ENCODE measurements at places on chromosomes 3 and 15.

DNA sequence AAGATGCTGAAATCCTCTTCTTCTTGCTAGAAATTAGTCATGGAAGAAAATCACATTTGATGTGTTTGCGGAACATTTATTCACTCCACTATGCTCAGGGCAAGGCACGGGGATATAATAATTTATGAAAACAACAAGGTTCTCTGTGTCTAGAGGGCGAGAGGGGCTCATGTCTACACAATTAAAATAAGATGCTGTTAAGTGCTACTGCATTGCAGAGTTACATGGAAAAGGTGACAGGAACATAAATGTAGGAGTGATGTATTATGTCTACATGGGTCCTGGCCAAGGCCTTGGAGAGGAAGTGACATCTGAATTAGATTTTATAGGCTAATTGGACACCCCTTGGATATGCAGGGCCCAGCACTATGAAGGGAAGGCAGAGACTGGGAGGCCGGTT, 96.1 kb downstream of the SV2B start:
- DNase-seq, result no peak

DNA sequence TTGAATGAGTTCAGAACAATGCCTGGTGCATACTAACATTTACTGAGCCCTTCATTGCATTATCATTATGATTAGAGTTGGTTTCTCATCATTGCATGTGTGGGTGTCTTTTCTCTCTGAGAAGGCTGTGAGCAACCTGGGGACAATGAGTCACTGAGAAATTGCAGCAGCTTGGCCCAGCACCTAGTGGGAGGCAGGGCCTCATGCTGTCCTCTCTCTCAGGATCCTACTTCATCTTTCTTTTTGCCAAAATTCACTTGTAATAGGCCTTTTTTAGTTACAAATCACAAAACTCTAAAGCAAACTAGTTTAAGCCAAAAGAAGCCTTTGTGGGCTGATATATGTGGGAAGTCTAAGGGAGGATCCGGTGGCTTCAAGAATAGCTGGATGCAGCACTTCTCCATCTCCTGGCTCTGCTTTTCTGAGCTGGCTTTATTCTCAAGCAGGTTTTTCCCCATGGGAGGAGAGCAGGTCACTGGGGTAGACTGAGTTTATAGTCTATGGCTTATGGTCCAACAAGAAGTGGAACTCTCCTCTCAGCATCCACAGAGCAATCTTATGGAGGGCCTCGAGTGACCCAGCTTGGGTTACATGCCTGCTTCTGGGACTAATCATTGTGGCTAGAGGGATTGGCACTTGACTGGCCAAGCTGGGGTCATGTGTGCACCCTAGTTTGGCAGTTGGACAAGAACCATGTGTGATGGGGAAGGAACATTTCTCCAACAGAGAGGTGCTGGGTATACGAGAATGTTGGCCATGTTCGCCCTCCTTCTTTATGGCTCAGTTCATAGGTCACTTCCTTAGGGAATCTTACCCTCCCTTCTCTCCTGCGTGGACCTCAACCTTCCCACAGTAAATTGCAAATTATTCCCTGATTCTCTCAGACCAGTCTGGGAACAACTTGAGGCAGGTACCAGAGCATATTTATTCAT, 8.7 kb upstream of the CAMK1 start:
- DNase-seq, result no peak

GRCh38 chr3:184710870-184711492, 883 bp downstream of the MAGEF1 start:
- no peak for DNase-seq

- DNase-seq, result peak; percentile 26
Observed at GRCh38 chr3:19543212-19543841, 390.7 kb downstream of the EFHB start.

DNA sequence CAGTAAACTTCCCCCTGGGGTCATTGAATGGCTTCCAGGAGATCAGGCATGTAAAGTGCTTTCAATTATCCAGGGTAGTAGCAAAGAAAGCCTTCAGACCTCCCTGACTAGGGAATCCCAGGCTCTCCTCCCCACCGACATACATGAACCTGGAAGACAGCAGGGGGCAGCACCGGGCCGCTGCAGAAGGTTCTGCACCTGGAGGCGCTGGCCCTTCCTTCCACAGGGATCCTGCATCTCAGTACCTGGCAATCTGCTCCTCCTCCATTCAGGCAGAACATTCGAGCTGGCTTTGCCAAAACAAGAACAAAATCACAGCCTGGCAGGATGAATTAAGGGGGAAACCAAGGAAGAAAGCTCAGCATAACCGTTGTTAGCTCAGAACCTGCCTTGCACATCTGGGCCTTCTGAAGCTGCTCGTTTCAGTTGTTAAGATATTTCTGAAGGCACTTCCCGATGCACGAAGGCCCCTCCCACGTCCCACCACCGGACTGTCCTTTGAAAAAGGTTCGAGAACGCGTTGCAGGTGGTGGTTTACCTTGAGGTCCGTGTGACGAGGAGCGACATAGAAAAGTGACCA, 237.7 kb downstream of the SLCO3A1 start:
- peak; percentile 46 for DNase-seq

DNA sequence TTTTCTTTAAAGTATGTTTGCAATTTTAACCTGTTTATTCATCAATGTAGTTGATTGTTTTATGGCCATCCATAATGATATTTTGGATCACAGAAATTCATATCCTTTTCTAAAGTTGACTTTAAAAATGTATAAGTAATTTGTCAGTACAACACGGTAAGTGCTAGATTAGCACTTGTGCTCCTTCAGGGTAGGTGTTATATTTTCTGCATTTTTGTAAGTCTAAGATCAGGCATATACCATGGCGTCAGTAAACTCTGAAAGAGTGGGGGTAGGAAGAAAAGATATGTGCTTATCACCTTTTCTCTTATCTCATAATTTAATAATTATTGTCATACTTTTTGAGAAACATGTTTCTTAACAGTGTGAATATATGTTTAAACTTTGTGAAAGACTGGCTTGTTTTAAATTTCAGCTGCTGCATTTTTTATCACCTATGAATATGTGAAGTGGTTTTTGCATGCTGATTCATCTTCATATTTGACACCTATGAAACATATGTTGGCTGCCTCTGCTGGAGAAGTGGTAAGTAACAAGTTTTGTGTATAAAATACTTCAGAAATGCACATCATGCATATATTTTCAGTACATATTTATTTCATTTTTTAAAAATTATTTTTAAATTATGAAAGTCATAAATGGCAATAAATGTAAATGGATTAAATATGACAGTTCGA, 22.1 kb downstream of the SLC25A26 start:
- DNase-seq, result no peak

GRCh38 chr3:77976079-77976478, 936.2 kb downstream of the ROBO2 start:
- DNase-seq, result no peak

DNA sequence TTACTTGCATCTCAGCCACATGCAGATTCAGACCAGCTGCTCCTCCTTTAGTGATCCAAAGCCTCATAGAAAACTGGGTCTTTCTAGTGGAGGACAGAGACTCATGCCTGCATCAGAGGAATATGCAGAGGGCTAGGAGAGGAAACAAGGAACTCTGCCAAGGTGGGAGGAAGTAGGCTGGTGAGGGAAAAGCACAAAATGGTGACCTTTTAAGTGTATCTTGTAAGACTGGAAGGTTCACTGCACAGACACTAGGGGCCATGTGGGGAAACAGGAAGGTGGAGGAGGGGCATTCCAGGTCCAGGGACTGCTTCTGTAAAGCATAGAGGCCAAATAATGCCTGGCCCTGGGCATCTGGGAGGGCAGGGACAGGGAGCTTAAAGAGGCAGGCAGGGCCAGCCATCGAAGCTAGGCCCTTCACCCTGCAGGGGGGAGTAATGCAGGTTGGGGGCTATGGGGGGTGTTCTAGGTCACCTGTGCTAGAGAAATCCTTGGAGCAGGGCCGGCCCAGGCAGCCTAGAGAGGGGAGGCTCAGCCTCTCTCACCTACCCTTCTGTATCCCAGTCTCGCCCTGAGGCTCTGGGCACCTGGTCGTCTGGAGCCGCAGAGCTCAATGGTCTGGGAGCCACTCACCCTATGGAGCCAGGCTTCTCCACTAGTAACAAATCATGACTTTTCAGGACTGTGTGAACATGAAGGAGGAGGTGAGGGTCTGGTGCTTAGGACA, 117.7 kb downstream of the DNAJB8 start:
- DNase-seq, result no peak

DNA sequence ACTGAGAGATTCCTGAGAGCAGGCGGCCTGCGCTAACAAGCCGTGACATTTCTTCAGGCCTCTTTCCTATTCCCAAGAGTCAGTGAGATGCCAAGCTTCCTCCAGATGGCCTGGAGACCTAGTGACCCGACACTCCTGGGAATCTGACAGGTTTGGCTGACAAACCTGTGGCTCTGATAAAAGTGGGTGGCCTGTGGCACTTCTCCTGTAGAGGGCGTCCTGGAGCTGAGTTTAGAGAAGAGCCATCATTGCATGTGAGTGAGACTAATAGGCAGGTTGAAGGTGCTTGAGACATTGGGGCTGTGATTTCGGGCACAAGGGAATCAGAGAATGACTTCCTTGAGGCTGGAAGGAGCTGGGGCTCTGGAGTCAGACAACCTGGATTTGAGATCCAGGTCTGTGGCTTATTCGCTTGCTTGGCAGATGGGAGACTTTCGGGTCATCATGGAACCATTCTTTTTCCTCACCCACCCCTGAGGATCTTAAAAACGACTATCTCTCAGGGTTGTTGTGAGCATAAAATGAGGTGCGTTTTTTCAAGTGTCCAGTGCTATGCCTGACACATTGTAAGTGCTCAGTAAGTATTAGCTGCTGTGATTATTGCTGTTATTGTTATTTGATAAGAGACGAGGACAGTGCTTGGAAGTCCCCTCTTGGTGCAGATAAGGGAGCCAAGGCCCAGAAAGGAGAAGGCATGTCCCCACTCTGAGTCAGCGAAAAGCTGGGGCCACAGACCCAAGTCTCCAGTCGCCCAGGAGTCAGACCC, 77.2 kb downstream of the SCN10A start:
- DNase-seq, result no peak

GRCh38 chr3:112467539-112467938, 31.7 kb downstream of the BTLA start:
- no peak for DNase-seq

- no peak for DNase-seq
Observed at GRCh38 chr3:18531662-18532061, 106.5 kb upstream of the SATB1 start.

GRCh38 chr15:91807122-91807521, 46.4 kb upstream of the SLCO3A1 start:
- DNase-seq, result no peak

GRCh38 chr3:33426068-33426467, 14.1 kb downstream of the UBP1 start:
- DNase-seq, result no peak

DNA sequence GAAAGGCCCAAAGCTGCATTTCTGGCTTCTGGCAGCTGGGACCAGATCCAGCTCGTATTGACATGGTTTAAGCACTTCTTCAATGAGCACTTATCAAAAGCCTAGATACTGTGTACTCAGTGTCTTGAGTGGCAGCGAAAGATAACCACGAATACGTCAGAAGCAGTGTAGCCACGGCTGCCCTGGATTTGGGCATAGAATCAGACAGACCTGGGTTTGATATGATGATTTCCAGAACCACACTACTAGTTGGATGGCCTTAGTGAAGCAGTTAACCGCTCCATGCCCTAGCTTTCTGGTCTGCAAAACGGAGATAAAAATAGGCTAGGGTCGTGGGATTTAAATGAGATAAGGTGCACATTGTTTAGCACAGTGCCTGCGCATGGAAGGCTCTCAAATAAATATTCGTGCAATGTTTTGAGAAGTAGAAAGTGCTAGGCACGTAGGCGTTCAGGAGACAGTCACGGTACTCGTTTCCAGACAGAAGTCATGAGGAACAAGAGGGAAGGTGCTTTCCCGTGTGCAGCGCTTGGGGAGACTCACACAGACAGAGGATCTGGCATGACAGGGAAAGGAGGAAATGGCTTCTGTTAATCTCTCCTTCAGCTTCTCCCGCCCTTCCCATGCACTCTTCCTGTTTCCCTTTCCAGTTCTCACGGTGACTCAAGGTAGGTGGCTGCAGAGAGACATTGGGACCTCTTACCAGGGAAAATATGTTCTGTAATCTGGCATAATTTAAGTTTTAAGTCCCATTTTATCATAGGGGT, 70.3 kb downstream of the CCNL1 start:
- no peak for DNase-seq

DNA sequence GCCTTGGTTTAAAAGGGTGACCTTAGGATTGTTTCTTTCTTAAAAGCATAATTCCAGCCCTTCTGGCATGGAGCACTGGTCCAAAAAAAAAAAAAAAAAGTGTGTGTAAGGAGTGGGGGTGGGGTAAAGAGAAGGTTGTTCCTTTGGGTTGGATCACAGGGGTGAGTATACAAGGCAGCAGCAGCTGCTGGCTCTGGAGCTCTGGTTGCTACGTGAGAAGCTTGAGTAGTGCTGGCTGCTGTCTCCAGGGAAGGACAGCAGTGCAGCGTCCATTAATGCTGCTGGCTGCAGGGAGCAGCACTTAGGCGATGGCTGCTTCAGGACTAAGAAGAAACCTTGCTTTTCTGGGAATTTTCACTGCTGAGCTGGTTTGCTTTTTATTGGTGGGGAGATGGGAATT, 2.3 kb downstream of the SETD5 start:
- peak; percentile 85 for DNase-seq

DNA sequence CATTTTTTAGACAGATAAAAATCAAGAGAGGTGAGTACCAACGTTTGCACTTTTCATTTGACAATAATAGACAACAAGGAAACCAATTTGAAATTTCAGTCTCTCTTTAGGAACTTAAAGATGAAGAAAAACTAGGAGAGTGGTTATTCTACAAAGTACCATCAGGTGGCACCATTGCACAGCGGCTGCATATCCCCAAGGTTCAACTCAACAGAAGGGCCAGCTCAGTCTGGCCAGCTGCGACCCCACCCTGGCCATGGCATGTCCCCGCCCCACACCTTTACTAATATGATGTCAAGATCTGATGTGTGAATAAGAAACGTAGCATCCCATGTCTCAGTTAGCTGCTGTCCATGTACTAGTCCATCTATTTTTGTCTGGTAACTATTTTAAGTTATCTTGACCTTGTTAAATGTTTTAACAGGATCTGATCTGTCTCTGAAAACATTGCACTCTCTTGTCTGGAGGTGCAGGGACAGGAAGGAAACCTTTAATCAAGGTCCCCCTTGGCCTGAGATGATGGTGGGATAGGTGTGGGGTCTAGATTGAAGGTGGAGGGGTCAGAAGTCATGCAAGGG, 35.5 kb upstream of the CGNL1 start:
- DNase-seq, result peak; percentile 66

GRCh38 chr3:26058901-26059321, 269.0 kb downstream of the OXSM start:
- DNase-seq, result peak; percentile 53

DNA sequence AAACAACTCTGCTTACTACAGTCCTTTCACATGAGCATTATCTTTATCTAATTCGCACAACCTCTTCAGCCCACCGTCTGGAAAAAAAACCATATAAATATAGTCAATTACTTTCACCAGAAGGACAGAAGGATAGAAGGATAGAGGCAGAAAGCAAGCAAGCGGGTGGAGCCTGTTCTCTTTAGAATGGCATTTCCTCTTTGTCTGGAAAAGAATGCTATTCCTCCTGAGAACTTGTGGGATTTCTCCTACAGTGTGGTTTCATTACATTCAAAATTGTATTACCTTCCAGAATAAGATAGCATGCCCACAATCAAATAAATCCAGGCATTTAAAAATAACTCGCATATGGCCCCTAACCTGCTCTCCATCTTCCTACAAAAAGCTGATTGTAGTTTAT, 23.1 kb downstream of the SLC30A4 start:
- no peak for DNase-seq

- DNase-seq, result no peak
Observed at GRCh38 chr3:120052225-120052624, 42.0 kb downstream of the GSK3B start.

Data from left hindlimb (tissue), 1 donor.